ENCODE measurements at places on chromosomes 11 and 22.

- ATAC-seq: no peak
These were observed 5.2 kb downstream of the TMEM134 start for GRCh38 chr11:67463680-67464410.

DNA sequence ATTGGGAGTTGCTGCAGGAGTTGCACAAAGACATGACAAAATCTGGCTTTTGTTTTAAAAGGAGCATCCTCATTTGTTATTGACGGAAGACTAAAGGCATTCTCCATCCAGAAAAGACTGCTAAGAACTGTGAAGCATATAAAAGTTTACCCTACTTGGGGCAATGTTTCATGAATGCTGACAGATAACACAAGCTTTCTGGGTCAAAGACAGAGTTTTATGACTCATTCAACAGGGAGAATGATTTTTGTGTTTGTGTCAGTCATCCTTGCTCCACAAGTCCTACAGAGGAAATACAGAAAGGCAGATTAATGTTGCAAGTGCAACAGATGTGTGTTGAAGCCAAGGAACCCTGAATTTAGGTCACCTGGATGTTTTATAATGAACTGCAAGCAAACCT is 2.5 kb downstream of the GLYATL1 start:
- ATAC-seq: no peak

GRCh38 chr11:46112961-46113607 is 8.2 kb downstream of the PHF21A start:
- peak; percentile 87 for ATAC-seq

- ATAC-seq: no peak
These were observed 109.1 kb upstream of the BID start for GRCh38 chr22:17883356-17883755.

- ATAC-seq: no peak
These were observed 11.2 kb upstream of the CYTH4 start for GRCh38 chr22:37270928-37271650.

All from stimulated activated memory B cell treated with anti-CD40 and anti-IgM and Interleukin-4, amounts not matched to agents 10 μg/mL and 1 μg/mL and 100 μg/mL, for 72 hours (primary cell).